ENCODE measurements at places on chromosomes 6 and 20.
A peak's percentile ranks its signal among the peaks of the same experiment; 100 is the strongest.

DNA sequence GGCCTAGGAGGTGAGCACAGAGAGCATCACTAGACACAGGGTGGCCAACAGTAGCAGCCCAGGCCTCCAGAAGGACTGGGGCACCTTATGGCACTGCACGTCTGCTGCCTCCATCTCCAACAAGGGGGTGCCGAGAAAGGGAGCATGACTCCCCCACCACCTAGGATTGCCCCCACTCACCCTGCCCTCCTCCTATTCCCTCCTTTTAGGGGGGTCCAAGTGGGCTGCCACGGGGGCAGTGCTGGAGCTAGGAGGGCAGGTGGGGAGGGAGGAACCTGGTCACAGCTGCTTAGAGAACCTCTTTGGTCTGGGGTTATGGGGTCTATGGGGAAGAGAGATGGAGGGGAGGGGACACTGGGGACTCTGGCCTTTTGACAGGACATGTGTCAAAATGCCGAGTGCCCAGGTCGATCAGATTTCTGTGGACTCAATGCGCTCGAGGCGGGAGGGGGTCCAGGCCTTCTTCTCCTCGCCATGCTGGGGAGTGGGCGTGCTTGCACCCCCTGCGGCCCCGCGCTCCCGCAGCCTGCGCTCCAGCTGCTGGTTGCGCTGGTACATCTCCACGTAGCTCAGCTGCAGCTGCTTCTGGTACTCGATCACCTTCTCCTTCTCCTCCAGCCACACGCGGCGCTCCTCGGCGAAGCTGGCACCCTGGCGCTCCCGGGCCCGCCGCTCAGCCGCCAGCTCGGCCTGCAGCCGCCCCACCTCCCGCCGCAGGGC is 4.5 kb upstream of the FASTKD5 start:
- DNase-seq, result no peak

- peak; percentile 43 for DNase-seq
Observed at GRCh38 chr20:58179432-58180099, 48.9 kb downstream of the ANKRD60 start.

GRCh38 chr20:51715163-51715855 is 52.9 kb downstream of the ATP9A start:
- DNase-seq, result no peak

DNA sequence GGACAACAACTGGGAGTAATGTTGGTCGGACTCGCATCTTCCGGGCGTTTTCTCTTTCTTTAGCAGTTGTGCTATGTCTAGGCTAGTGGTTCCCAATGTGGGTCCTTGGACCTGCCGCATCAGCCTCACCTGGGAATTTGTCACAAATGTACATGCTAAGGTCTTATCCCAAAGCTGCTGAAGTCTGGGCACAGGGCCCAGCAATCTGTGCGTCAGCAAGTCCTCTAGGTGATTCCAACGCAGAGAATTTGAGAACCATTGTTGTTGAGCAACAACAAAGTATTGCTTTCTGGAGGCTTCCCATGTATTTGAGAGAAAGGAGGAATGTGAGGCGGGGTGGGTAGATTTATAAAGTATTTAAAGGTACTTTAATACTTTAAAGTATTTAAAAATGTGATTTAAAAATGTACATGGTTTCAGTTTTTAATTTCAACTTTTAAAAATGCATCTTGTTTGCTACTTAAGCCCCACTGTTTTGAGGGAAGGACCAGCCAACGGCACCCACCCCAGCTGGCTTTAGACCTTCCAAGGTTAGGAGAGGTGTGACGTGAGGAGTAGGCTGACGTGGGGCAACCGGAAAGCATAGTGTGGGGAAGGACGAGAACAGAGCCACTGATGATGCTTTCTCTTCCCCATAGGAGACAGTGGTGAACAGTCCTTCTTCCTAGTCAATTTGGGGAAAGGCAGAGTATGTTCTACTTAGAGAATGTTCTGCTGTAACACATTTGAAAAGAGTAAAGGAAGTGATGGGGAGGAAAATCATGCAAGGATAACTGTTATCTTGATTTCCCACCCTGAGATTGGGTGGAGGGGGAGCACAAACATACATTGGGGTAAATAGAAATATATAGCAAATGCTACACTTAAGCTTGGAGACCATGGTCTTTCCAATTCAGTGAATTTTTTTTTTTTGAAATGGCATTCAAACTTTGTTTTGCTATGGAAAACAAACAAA is 4.3 kb downstream of the UST start:
- DNase-seq, result no peak

- no peak for DNase-seq
Observed at GRCh38 chr6:35043381-35044130, 97.6 kb downstream of the TCP11 start.

GRCh38 chr20:44135417-44136204 is 51.4 kb downstream of the JPH2 start:
- DNase-seq, result no peak

GRCh38 chr6:79670789-79671188 is 39.7 kb downstream of the SH3BGRL2 start:
- DNase-seq, result no peak

GRCh38 chr6:28814032-28814976 is 109.5 kb downstream of the TRIM27 start:
- DNase-seq, result no peak

GRCh38 chr6:82348130-82348529 is 15.5 kb upstream of the TPBG start:
- DNase-seq, result no peak

DNA sequence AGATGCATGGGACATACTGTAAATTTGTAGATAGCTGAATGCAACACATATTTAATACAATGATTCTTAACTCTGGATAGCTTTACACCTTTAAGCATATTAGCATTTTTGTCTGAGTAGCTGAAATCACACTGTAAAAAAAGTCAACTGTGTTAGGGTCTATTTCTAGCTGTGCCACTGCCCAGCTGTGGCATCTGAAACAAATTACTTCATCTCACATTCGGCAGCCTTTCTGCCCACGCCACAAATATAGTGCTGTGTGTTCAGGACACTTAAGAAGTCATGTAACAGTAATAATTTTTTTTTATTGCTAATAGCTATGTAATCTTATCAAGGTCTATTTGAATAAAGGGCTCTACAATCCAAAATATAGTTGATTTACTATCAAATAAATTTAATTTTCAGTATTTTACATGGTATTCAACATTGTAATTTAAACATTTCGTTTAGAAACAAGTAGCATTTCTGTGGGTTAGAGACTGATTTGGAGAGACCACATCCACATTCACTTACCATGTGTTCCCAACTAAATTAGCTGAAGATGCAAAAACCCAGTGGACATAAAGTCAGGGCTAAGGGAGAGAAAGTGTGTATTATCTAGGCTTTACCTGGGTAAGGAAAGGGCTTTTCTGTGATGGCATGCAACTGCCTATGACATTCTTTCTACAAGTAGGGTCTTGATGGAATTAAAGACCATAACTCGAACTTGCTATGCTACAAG is 276.7 kb downstream of the PLCB1 start:
- DNase-seq, result no peak

- no peak for DNase-seq
Observed at GRCh38 chr6:43669050-43669921, 18.3 kb downstream of the MRPS18A start.

DNA sequence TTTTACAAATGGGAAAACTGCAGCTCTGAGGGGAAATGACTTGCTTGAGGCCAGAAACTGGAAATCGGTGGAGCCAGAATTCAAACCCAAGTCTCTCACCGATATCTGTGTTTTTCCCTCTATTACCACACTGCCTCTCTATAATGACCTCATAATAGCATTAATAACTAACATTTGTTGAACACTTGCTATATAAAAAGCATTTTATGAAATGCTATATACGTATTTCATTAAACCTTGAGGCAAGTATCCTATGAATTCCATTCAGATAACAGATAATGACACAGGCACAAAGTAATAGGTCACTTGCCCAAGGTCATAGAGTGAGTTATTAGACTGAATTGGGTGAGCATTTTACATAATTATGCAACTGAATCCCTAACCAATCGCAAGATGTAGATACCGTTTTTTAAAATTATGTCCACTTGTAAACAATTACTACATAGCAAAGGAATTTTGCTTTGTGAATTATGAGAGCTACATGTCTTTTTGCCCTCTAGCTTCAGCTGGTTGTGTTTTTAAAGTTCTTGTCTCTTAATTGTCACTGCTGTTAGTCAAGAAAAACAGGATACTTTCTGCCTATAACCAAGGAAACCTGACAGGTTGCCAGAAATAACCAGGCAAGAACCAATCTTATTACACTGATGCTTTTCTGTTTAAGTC is 4.7 kb downstream of the DSN1 start:
- DNase-seq, result no peak

- no peak for DNase-seq
Observed at GRCh38 chr6:60670036-60670435, 1616.0 kb downstream of the KHDRBS2 start.

DNA sequence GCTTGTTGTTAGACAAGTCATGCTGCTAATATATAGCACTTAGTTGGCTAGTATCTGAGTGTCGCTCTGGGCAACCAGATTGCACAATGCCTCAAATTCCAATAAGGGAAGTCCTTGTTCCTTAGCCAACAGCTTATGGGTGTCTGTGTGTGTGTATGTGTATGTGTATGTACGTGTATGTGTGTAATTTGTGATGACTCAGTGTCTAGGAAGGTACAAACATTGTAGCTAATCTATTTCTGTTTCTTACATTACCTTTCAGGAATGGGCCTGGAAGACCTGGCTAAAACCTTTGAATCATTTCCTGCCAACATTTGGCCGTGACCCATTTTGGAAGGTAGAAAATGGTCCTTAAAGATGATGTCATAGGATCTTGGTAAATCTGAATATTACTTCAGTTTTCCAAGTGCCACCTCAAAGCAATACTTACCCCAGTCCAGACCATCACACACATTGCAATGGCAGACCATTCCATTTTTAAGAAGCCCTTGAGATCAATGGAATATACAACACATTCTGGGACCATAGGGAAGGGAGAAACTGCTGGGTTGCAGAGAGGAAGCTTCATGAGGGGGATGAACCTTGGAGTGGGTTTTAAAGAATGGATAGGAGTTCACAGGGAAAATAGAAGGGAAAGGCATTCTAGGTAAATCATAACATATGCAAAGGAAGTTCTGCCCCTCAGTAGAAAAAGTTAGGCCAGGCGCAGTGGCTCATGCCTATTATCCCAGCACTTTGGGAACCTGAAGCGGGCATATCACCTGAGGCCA is 25.1 kb downstream of the NEDD9 start:
- no peak for DNase-seq

GRCh38 chr6:145819994-145820393 is 5.4 kb upstream of the FBXO30 start:
- no peak for DNase-seq

DNA sequence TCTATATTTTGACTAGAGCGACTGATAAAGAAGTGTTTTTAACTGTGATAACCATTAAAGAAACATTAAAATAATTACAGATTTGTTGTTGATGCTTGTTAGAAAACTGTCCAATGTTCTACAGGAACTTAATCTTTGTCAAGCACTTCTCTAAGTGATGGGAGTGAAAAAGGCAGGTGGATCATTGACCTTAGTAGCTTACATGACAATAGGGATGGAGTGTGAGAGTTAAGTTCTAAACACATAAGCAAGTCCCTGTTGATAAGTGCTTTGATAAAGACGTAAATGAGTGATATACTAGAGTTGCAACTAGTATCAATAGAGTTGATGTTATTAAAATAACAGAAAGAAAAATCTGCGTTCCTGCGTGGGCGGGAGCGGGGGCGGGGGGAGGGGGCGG is 931.5 kb upstream of the EPHA7 start:
- DNase-seq, result no peak

DNA sequence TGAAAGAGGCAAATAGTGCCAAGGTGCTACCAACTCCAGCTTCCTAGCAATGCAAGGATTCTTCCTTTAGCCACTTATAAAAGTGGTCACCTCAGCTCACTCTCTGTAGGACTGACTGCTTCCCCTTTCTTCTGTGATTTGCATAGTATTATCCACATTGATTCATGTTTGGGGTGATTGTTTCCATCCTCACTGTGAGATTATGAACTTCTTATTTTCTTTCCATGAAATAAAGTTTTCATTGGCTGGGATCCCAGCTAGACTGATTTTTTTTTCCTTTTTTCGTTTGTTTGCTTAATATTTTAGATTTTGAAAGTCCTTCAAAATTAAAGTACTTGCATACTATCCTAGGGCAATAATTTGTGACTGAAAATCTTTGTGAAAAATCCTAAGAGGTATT is 50.5 kb downstream of the EYA4 start:
- DNase-seq, result no peak

- DNase-seq, result no peak
Observed at GRCh38 chr20:2691127-2691526, 1.5 kb upstream of the EBF4 start.

DNA sequence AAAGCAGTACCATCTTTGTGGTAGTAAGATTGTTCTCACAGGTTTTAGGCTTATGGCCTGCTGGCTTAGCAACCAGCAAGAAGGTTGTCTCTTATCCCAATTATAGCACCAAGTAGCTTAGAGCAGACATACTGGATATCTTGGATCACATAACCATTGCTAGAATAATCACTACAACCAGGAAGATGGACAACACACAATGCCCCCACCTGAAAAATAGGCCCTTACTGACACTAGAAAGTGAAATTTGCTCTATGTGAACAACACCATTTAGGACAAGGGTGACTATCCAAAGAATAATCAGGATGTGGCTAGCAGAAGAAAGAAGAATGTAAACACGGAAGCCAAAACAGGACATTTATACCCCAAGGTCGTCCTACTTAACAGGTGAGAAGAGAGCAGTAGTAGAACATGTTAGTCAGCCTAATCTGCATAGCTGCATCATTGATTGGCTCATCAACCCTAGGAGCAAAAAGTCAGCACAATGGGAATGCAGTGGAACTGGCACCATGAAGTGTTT is 172.7 kb upstream of the MARCKS start:
- DNase-seq, result no peak

GRCh38 chr6:139161169-139161568 is 26.3 kb downstream of the HECA start:
- peak; percentile 23 for DNase-seq

GRCh38 chr6:111231090-111231459 is 143.8 kb downstream of the SLC16A10 start:
- DNase-seq, result no peak

GRCh38 chr6:62652692-62653328 is 366.8 kb upstream of the KHDRBS2 start:
- no peak for DNase-seq

DNA sequence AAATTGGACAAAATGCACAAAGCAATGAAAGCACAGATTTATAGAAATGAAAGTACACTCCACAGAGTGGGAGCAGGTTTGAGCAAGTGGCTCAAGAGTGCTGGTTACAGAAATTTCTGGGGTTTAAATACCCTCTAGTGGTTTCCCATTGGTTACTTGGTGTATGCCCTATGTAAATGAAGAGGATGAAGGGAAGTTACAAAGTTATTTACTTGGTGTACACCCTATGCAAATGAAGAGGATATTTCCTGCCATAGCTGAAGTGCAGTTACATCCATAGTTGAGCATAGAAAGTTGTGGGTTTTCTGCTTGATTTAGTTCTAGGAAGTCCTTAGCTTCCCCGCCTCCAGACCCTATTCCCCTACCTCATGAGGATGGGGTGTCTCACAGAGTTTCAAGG is 22.7 kb downstream of the BCAS1 start:
- DNase-seq, result no peak

- no peak for DNase-seq
Observed at GRCh38 chr6:55578537-55579363, at the start of gene HMGCLL1. Gene HMGCLL1, minus strand, starts transcription at chr6:55579192. Its CDS starts 137 bp downstream, at chr6:55579055.

- DNase-seq, result no peak
Observed at GRCh38 chr6:56525974-56526789, 116.5 kb downstream of the DST start.

Measured in stimulated activated CD8-positive, alpha-beta memory T cell treated with anti-CD3 and anti-CD28 coated beads, Interleukin-7, amount 100 ng/mL, for 1 hour (primary cell).